KBM-7 (cell line): ENCODE measurements at places on chromosomes 3 and 15.

GRCh38 chr15:85361323-85361722 is 19.1 kb upstream of the AKAP13 start:
- no peak for DNase-seq

GRCh38 chr3:54434756-54435155 is 312.4 kb downstream of the CACNA2D3 start:
- DNase-seq, result no peak

DNA sequence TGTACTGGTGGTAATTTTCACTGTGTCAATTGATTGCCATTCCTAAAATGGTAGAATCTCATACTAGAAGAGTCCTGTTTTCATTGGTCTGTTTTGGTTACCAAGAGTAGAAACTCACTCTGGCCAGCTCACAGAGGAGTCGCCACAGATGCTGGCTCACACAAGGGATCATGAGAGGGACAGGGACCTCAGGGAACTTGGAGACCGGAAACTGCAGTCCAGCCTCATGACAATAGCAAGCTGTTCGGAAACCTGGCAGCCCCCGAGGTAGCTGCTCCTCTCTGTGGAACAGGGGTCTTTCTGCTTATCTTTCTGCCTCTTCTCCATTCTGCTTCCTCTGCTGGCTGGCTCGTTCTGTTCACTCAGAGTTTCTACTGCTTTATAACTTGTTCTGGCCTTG is 192.9 kb downstream of the PLCL2 start:
- no peak for DNase-seq

GRCh38 chr15:66100761-66101160 is 152.8 kb downstream of the MEGF11 start:
- DNase-seq, result no peak

DNA sequence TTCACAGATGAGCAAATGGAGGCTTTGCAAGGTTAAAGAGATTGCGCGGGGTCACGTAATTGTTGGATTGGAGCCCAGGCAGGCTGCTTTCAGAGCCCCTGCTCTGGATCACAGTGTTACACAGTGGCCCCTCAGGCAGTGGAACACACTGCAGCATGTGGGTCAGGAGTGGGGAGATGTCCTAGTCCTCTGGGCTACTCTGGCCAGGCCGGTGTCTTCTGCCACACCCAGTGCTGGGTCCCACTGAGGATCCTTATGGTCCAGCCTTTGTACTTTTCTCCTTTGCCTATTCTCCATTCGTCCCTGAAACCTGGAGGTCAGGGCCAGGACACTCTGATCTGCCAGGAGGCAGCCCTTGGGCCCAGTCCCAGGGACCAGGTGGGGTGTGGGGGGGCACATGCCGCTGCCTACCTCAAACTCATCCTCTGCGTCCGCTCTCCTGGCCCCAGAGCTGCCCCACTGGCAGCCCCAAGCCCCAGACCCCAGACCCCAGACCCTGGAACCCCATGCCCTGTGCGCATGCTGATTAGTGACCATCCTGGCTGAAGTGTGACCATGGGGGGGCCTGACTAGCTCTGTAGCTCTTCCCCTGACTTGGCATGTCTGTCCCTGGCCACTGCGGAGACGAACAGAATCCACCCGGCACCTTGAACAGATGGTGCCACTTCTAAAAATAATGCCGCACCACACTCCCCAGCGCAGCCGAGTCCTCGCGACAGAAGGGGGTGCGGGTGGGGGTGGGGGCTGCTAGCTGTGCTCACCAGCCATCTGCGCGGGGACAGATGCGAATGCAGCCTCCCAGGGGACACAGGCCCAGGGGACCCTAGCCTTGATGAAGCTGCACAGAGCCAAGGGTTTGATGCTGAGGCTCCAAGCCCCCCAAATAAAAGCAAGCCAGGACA is 41.6 kb downstream of the ATP2B2 start:
- no peak for DNase-seq

DNA sequence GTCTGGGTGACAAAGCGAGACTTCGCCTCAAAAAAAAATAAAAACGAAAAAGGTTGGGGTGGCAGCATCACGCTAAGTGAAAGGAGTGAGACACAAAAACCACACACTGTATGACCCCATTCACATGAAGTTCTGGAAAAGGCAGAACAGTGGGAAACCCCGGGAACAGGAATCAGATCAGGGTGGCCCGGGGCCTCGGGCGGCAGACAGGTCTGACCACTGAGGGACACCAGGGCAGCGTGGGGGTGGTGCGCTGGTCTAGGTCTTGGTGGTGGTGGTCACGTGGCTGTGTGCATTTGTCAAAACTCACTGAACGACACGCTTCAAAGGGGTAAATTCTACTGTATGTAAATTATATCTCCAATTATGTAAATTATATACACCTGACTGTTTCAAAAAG is 79.7 kb upstream of the PRR20G start:
- no peak for DNase-seq

GRCh38 chr3:52323526-52324295 is 7.6 kb downstream of the DNAH1 start:
- no peak for DNase-seq

DNA sequence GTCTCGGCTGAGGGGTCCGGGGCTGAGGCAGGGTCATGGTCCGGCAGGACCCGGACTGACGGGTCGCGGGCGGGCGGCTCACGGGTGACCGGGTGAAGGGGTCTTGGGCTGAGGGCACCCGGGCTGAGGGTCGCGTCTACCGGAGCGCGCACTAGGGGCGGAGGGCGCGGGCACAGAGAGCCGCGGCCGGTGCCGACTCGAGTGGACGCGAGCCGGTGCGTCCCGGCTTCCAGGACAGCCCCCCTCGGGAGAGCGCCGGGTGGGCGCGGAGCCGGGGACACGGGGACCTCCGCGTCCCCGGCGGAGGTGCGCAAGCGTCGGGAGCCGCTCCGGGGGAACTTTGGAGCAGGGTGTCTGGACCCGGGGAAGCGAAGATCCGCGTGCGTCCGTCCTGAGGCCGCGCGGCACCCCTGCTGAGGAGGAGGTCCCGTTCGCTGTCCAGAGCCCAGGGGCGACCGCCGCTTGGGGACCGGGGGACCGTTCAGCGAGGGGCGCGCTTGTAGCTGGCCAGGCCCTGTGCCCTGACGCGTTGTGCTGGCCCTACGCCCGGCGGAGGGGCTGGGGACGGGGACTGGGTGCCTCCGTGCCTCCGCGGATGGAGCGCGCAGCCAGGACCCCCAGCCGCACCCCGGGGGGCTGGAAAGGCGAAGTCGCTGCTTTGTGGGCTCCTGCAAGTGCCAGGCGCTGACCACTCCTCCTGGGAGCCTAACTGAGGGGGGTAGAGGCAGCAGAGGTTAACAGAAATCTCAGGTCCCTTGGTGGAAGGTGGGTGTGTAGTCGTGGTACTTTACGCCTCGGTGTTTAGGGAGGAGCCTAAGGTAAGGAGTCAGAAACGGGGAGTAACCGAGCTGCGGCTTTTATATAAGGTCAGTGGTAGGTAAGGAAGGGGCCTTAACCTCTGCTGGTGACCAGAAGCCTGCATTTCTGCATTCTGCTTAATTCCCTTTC is at the start of gene PPARG:
Gene PPARG, plus strand, starts transcription at position 889 of the 948 bp plus-strand sequence. CDS start 90,642 bp downstream, outside the sequence.
- DNase-seq, result no peak

- peak; percentile 33 for DNase-seq
These were observed 136.8 kb upstream of the ANKRD28 start for GRCh38 chr3:15934389-15935195.

- DNase-seq, result no peak
These were observed 16.7 kb upstream of the BFSP2 start for GRCh38 chr3:133383175-133383574.

GRCh38 chr3:59469948-59470723 is 420.3 kb upstream of the CFAP20DC start:
- DNase-seq, result no peak

GRCh38 chr3:8558645-8559044 is 57.0 kb downstream of the LMCD1 start:
- no peak for DNase-seq

GRCh38 chr3:74599564-74599963 is 14.9 kb downstream of the CNTN3 start:
- no peak for DNase-seq

GRCh38 chr3:72154391-72155335 is 369.7 kb upstream of the PROK2 start:
- no peak for DNase-seq
